DMS 273 treated with DMSO at 0.1 percent for 48 hours (cell line): ENCODE measurements at places on chromosomes 1 and 21.

GRCh38 chr1:24414775-24415333 is 748 bp upstream of the NIPAL3 start:
- DNase-seq: no peak

DNA sequence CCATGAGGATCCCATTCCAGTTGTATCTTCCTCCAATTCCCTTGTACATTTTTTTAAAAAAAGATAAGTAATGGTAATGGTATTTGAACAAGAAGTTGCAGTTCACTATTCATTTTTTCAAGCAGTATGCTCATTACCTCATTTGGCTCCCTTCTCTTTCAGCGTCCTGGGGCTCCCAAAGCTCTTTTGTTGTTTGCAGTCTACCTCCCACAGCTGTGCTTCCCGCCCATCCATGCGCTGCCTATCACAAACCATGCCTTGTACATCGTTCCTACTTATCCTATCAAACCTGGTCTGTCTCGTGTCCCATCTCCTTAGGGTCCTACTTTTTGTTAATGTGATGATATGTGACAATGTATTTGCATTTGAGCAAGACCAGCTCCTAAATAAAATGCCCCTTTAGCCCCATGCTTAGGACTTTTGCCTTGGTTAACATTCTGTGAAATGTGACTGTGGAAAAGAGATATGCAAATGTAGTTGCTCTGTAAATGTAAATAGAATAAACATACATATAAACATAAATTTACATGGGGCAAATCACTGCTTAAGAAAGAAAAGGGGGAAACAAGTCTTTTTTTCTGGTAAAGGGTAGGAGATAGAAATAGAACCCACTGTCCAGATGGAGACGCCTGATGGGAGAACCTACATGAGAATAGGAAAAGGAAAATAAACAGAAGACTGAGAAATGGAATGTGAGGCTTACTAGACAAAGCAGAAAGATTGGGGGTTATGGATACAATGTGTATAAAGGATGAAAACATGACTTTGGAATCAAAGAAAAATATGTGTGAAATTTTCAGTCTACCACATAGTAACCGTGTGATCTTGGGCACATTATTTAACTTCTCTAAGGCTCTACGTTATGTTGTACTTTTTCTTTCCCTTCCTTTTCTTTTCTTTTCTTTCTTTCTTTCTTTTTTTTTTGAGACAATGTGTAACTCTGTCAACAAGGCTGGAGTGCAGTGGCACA is 59.8 kb upstream of the PLXNA2 start:
- DNase-seq: no peak

DNA sequence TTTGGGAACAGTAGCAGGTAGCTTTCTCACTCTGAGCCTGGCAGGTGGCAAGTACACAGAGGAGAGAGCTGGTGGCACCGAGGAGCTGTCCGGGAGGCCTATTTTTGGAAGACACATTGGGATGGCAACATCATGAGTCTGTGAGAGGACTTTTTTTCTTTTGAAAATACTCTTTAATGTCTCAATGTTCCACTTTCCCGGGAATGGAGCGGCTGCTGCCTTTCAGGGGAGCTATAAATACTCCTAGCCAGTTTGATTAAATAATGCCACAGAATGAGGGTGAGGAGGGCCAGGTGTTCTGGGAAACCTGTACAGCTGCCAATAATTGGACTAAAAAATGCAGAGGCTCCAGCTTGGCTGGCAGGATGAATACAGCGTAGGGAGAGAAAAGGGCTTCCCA is 93.3 kb upstream of the COG2 start:
- DNase-seq: no peak

- DNase-seq: no peak
These were observed 1.0 kb upstream of the NADK start for GRCh38 chr1:1779320-1779675.

DNA sequence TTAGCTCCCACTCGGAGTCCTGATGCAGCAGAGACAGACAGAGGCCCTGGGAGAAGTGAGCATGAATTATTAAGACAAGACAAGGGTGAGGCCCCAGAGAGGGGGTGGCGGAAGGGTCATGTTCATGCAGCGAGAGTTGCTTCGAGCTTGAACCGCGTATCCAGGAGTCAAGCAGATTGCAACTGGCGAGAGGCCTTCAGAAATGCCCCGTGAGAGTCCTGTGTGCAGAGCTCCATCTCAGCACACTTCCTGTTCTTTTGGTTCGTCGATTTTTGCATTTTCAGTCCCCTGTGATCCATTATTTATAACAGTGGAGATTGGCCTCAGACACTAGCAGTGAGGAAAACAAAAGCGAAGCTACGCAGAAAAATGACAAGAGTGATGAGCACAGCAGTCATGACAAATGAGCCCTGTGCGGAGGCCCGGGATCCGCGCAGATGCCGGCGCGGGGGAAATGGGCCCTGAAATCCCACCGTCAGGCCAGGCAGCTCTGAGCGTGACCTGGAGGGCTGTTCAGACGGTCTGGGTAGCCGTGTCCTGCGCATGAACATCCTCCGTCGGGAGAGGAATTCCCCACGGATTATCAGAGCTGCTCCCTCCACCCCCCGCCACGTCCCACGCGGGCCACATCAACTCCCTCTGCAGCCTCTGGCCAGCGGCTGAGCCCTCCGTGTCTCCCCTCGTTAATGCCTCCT is 15.0 kb downstream of the PDE9A start:
- no peak for DNase-seq

DNA sequence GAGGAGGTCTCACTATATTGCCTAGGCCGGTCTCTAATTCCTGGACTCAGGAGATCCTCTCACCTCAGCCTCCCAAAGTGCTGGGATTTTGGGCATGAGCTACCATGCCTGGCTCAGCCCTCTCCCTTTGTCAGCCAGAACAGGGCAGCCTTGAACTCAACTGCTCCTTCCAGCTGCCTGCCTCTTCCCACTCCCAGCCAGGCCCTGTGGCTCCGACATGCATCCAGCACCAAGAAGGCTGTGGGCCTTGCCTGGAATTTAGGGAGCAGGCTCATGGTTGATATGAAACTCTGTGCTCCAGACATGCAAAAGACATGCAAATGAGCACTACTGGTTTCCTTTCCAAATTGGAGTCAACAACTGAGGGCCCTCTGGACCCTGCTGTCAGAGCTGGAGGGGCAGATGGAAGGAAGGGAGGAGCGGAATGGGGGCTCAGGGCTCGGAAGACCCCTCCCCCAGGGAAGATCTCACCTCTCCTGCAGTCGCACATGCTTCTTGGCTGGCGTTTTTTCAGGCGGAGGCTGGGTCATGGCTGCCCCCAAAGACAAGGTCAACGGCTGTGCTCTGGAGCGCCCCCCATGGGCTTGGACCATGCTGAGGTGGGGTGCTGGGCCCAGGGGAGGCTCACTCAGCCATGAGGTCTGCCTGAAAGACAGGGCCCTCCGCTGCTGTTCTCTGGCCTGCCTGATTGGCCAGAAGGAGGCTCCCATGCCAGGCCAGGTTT is 1.4 kb downstream of the PTPN7 start:
- DNase-seq: no peak

- no peak for DNase-seq
These were observed 8.4 kb upstream of the SLC37A1 start for GRCh38 chr21:42505090-42505726.

DNA sequence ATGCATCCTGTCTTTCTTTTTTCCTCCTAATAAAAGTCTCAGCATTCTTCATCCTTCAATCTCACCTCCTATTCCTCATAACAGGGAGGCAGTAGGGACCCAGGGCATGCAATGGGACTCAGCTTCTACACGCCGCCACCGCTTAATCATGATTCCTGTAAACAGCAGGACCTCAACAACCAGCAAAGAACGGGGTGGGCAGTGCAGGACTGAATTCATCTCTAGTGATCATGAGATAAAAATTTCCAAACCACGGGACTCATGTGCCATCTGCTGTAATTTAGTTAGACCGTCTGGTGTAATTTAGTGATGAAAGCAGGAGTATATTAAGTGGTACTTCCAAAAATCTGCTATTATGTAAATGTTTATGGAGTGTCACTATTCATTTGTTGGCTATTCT is 5.4 kb downstream of the PRAMEF12 start:
- DNase-seq: no peak

GRCh38 chr1:247824023-247824422 is at the start of gene OR14A16:
OR14A16 (minus strand) TSS chr1:247824119; CDS start chr1:247815729, 8,390 bp downstream.
- DNase-seq: no peak

GRCh38 chr1:96825950-96826576 is 104.5 kb downstream of the PTBP2 start:
- no peak for DNase-seq

DNA sequence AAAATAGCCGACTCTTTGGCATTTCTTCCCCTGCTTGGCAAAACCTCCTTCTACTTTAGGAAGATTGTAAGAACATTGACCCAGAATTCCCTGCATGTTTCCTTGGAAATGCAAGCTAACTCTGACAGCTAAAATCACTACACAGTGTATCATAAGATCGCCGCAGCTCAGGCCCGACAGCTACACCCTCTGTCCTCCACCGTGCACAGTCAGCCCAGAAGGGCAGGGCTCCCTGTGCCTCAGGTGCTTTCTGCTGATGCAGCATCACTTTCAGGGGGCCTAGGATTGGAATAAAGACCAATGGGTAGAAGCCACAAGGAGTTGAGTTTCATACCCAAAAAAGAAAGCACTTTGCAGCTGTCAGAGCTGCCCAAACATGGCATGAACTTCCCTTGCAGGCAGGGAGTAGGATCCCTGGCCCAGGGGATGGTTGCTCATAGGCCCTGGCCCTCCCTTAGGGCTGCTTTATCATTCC is 145.3 kb downstream of the SEC16B start:
- DNase-seq: no peak

DNA sequence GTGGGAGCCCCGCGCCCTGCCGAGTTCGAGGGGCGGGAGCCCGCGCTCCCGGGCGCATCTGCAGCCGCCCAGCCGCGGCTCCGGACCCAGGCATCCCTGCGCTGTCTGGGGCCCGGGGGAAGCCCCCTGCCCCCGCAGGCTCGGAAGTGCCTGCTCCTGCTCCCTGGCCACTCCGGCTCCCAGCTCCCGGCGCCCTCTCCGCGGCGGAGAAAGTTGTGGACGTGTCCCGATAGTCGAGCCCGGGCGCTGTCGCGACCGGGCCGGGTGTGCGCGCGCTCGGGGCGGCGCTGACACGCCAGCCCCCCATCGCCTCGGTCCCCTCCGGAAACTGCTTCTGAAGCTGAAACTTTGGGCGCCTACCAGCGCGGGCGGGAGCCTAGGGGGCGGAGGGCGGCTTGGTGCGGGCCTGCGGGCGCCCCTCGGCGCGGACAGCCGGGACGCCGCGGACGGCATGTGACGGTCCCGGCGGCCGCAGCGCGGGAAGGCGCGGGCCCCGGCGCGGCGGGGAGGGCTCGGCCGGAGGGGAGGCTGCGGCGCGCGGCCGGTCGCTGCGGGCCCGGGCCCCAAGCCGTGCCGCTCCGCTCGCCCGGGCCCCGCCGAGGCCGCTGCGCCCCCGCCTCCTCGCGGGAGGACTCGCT is 515 bp downstream of the MAN1C1 start:
- DNase-seq: no peak

GRCh38 chr1:42176902-42177519 is 12.5 kb upstream of the GUCA2A start:
- DNase-seq: no peak

DNA sequence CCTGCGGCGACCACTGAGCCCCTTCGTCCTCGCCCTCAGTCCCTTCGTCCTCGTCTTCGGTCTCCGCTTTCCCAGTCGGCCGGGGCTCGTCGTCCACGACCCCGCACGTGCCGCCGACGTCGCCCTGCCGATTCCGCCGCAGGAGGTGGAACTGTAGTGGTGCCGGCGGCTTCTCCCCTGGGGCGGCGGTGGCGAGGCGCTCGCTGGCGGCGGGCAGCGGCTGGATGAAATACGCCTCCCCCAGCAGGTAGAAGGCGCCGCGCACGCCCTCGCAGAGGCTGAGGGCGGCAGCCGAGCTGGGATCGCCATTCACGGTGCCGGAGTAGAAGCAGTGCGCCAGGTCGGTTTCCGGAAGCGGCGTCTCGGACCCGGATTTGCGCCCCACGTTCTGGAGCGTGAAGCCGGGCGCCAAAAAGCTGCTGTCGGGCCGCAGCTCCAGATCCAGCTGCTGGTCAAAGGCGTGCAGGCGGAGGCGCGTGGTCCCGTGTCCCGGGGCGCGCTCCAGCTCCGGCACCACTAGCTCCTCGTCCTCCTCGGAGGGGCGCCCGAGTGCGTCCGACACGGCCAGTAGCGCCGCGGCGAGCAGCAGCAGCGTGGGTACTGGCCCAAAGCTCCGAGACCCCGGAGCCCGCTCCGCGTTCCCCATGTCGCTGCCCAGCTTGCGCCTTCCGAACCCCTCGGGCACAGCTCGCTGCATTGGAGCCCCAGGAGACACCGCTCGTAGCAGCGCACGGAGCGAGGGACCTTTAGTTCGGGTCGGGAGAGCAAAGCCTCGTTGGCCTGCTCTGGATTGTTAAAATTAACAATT is 747 bp downstream of the ADAMTS1 start:
- no peak for DNase-seq

GRCh38 chr21:34027721-34028461 is 45.5 kb upstream of the MRPS6 start:
- DNase-seq: no peak

- DNase-seq: no peak
These were observed 17.7 kb downstream of the FCRL3 start for GRCh38 chr1:157682710-157683437.

DNA sequence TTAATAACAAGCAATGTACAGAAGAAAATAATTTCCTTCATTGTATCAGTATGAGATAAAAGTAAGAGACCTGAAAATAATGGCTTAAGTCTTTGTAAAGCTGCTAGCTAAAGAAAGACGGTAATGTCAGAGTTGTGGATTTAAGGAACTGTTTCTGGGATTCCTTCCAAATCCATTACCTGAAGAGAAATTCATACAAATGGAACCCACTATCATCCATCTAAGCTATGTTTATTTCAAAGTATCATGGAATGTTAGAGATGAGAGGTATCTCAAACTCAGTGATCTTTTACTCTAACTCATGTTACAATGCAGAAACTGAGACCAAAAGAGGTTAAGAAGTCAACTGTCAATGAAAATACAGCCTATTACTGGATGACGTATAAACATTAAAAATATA is 197.7 kb downstream of the DENND1B start:
- no peak for DNase-seq
